Dermis microvascular lymphatic vessel endothelial cell (primary cell): ENCODE measurements at places on chromosomes 7 and 10. TPM values are rescaled to one million over a fixed set of nuclear protein-coding genes. Genes with fewer than 3 reads are reported as not detected.
A peak's percentile ranks its signal among the peaks of the same experiment; 100 is the strongest.

DNA sequence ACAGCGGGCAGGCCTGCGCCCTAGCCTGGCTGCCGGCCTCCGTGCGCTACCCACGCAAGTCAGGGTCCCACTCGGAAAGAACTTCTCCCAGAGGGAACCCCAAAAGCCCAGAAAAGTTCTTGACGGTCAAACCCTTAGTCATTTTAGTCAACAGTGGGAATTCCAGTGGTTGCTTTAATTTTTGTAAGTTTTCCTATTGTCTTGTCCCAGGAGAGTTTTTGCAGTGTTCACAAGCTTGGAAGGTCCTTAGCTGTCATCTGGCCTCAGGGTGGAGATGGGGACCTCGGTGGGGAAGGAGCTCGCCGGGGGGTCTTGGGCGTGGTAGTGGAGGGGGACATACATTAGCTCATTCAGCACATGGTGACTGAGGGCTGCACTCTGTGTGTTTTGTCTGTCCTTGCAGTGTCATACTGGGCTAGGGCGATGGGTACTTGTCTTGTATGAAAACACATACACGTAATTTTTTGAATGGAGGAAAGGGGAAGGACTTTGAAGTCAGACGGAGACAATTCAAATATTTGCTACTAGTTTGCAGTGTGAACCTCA, 736 bp downstream of the MINDY4 start:
- no peak for DNase-seq

- no peak for DNase-seq
These were observed 44.8 kb upstream of the HPSE2 start for GRCh38 chr10:99280472-99280871.

- no peak for DNase-seq
These were observed 1.0 kb downstream of the OSBPL3 start for GRCh38 chr7:24978843-24979469.

GRCh38 chr7:94655848-94656657, at the start of gene SGCE:
Gene SGCE, minus strand, starts transcription at chr7:94656133. Its CDS starts 35 bp downstream, at chr7:94656098.
- DNase-seq, result peak; percentile 79

GRCh38 chr7:90401989-90402388, 1.3 kb upstream of the CLDN12 start:
- no peak for DNase-seq

DNA sequence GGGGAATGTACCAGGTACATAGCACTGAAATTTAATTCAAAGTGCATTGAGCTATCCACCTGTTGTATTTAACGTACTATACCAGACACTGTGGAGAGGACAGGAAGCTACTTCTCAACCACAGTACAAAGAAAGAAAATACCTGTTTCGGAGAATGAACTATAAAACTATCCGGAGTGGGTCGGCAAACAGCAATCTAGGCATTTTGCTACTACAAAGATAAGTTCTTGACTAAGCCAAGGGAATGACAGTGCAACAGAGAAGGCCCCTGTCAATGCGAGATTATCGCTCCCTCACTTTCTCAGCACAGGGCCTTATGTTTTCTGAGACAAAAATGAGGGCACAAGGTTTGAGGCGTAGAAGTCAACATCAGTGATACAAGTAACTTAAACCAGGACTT, 27.4 kb downstream of the SFMBT2 start:
- no peak for DNase-seq

- no peak for DNase-seq
These were observed 15.3 kb upstream of the LIPA start for GRCh38 chr10:89266721-89267453.

Gene RBP3
- not detected in 2 replicates for total RNA-seq

DNA sequence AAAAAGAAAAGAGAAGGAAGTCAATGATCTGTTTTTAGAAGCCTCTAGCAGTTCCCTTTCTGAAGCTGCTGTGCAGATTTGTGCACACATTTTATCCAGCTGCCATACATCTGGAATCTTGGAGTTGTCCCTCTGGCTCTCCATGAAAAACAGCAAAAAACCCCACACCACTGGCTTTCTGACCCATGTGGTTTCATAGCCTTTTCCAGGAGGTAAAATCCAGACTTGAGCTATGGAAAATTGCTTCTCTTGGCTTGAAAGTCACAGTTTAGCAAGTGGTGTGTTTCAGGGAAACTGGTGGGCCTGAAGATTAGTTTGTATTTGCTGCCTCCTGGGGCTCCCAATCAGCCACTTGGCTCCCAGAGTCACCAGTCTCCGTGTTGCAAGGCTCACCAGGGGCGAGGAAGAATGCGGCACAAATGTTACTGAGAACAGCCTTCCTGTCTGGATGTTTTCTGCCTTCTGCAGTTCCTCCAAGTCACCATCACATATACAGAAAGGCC, 50.1 kb upstream of the ADRB1 start:
- DNase-seq, result no peak

- DNase-seq, result peak; percentile 55
These were observed 177.6 kb upstream of the NAMPT start for GRCh38 chr7:106462365-106462859.
